ENCODE measurements at places on chromosomes 3 and 15. TPM values are rescaled to one million over a fixed set of nuclear protein-coding genes. Genes with fewer than 3 reads are reported as not detected.

IQCF5 gene
- not detected for total RNA-seq

GRCh38 chr15:53412542-53412941, 346.9 kb downstream of the WDR72 start:
- DNase-seq, result no peak

DNA sequence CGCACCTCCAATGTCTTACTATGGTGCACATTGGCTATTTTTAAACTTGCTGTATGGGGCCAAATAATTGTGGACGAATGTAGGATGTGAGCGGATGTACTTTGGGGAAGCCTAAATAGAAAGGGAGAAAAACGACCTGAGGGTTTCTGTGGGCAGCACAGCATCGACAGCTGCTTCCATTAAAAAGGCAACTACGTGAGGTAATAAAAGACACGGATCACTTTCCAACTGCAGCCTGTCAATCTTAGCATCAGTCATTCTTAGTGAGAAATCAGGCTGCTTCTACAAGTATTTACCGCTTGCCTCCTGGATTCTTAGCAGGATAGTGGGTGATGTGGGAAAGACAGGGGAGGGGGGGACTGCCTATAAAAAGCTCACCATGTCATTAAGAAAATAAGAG, 186.7 kb upstream of the SLC2A2 start:
- DNase-seq, result no peak

GRCh38 chr3:39752751-39753150, 56.7 kb upstream of the MYRIP start:
- no peak for DNase-seq
